Neural progenitor cell (in vitro differentiated cells): ENCODE measurements at places on chromosomes 11 and 22. TPM values are rescaled to one million over a fixed set of nuclear protein-coding genes. Genes with fewer than 3 reads are reported as not detected.
A peak's percentile ranks its signal among the peaks of the same experiment; 100 is the strongest.

GRCh38 chr11:11152877-11153276 lies 200.2 kb downstream of the CSNK2A3 start:
- H3K27me3 ChIP-seq, result no peaks in the 10 kb centered on the region
- no peaks in the 10 kb centered on the region for H3K36me3 ChIP-seq
- H3K27ac ChIP-seq, result no peak overlapping the region
- DNase-seq, result no peak
- no peak overlapping the region for H3K4me3 ChIP-seq

DNA sequence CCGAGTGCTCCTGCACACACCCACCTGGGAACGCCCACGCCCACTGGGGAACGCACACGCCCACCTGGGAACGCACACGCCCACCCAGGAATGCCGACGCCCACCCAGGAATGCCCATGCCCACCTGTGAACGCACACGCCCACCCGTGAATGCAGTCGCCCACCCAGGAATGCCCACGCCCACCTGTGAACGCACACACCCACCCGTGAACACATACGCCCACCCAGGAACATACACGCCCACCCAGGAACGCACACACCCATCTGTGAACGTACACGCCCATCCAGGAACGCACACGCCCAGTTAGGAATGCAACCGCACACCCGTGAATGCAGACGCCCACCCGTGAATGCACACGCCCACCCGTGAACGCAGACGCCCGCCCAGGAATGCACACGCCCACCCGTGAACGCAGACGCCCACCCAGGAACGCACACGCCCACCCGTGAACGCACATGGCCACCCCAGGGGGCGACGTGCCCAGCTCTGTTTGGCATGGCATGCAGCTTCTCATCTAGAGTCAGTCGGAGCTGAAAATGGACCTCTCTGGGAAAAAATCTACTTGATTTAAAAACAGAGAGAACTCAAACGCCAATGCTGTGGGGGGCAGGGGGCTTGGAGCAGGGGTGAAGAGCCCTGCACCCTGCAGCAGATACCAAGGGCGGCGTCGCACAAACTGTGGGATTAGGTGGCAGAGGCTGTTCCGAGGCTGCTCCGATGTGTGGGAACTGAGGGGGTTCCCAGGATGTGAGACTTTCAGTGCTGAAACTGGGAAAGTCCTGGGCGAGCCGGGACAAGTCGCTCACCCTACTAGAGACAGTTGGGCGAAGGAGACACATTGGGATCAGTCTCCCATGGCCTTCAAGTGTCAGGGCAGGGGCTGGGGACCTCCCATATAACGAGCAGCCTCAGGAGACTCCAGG lies 83.3 kb downstream of the MYEOV start:
- H3K27me3 ChIP-seq, result no peaks in the 10 kb centered on the region
- no peaks in the 10 kb centered on the region for H3K36me3 ChIP-seq
- H3K4me3 ChIP-seq, result no peak overlapping the region
- no peak for DNase-seq
- H3K4me1 ChIP-seq, result no peaks in the 10 kb centered on the region

GRCh38 chr22:44702479-44703198 lies 635 bp downstream of the PRR5 start:
- peaks cover 36% of the 10 kb centered on the region for H3K27me3 ChIP-seq
- peaks cover 36% of the 10 kb centered on the region for H3K4me1 ChIP-seq
- H3K27ac ChIP-seq, result no peak overlapping the region
- no peaks in the 10 kb centered on the region for H3K36me3 ChIP-seq
- DNase-seq, result peak; percentile 82
- H3K4me3 ChIP-seq, result peak overlapping the region; percentile 71

- H3K36me3 ChIP-seq, result no peaks in the 10 kb centered on the region
- no peaks in the 10 kb centered on the region for H3K27me3 ChIP-seq
- DNase-seq, result no peak
- H3K4me1 ChIP-seq, result no peaks in the 10 kb centered on the region
- no peak overlapping the region for H3K27ac ChIP-seq
Observed at GRCh38 chr11:101030692-101031091, 98.9 kb downstream of the PGR start.

GRCh38 chr11:103676413-103676812 lies 360.0 kb upstream of the DDI1 start:
- H3K36me3 ChIP-seq, result no peaks in the 10 kb centered on the region
- no peaks in the 10 kb centered on the region for H3K27me3 ChIP-seq
- no peaks in the 10 kb centered on the region for H3K4me1 ChIP-seq
- H3K27ac ChIP-seq, result no peak overlapping the region

GRCh38 chr11:120532832-120533196 lies 21.3 kb downstream of the GRIK4 start:
- DNase-seq, result peak; percentile 62
- no peak overlapping the region for H3K27ac ChIP-seq
- H3K4me3 ChIP-seq, result no peak overlapping the region

DNA sequence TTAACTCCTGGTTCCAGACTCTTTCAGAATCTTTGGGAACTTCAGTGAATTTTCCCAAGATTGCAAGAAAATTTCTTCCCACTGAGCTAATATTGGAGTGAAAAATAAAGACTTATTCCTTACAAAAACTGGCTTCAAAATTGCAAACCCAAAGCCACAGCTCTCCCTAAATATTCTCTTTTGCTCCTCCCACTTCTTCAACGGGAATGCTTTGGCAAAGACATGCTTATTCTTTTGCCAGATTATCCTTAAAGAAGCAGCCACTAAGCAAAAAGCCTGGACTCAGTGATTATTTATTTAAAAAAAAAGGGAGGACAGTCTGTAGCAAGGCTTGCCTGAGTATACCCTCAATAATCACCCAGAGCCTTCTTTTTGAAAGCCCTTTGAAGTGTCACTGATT lies 902.4 kb upstream of the CCDC90B start:
- no peak for DNase-seq
- H3K4me3 ChIP-seq, result no peak overlapping the region
- H3K36me3 ChIP-seq, result no peaks in the 10 kb centered on the region
- no peaks in the 10 kb centered on the region for H3K27me3 ChIP-seq

NEFH gene
- 0.31 and 0.43 TPM in 2 replicates for total RNA-seq
